ENCODE measurements at places on chromosomes 5 and 9.

DNA sequence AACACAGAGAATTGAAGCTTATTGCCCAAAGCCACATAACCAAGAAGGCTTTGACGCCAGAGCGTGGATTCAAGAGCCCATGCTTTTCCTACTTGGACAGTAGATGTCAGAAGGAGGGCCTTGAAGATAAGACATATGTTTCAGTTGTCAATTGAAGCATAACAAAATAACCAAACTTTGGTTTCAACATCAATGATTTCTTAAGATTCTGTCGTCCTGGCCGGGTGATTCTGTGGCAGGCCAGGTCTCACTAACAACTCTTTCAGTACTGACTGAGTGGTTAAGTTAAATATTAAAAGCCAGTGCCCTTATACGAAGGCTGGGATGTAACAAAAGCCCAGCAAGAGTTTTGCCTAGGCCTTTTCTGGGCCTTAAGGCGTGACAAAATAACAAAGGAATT lies 94.0 kb downstream of the RCL1 start:
- no peak for DNase-seq

DNA sequence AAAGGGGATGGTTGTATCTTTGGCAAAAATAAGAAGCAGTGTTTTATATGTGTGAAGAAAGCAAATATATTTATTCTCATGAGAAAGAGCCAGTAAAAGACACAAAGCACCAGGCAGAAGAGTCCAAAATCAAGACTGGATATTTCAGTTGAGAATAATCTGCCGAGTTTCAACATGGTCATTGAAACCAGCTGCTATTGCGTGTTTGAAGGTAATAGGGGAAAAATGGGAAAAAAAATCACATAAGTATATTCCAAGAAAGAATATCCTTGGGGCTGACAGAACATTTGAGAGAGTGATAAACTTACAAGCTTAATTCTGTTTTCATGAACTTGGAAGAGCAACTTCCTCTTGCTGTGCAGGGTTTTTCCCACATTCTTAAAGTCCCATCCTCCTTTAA lies 79.9 kb downstream of the ISOC1 start:
- DNase-seq, result no peak

DNA sequence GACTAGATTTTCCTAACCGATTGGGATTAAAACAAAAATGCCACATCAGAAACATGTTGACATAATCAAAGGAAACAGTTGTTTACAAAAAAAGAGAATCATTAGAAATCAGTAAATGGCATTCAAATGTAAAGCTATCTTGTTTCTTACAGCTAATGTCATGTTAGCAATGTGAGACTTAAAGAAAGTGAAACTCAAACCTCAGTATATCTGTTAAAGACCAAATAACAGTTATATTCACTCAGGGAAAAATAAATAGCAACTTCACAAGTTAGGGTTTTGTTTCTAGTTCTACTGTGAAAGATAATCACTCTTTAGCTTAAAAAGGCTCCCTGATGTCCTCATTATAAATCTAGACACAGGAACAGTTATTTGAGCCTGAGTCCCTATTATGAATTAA lies 189.3 kb upstream of the EFNA5 start:
- no peak for DNase-seq

DNA sequence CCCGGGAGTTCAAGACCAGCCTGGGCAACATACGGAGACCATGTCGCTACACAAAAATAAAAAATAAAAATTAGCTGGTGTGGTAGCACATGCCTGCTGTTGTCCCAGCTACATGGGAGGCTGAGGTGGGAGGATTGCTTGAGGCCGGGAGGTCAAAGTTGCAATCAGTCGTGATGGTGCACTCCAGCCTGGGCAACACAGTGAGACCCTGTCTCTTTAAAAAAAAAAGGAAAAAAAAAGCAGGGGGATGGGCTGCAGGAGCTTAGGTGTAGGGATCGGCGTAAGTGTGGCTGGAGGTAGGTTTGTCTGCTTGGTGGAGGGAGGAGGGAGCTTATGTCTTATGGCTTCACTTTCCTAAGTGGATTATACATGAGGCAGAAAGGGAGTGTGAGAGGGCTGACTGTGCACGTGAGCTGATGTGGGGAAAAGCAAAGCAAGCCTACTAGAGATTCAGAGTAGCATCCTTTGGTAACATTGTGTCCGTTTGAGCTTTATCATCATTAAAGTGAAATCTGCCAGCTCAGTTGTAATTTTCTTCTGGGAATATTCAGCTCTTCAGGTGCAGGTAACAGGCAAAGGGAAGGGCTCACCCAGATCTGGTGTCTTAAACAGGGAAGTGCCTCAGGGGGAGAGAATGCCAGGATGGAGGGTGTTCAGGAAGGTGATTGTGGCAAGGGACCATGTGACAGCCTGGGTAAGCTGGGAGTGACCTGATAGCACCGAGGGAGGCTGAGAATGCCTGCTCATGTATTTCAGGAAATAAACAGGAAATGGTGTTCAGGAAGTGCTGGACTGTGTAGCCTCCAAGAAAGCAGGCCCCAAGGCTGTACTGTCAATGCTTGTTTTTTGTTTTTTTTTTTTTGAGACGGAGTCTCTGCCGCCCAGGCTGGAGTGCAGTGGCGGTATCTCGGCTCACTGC lies 17.6 kb upstream of the SETX start:
- DNase-seq, result no peak

DNA sequence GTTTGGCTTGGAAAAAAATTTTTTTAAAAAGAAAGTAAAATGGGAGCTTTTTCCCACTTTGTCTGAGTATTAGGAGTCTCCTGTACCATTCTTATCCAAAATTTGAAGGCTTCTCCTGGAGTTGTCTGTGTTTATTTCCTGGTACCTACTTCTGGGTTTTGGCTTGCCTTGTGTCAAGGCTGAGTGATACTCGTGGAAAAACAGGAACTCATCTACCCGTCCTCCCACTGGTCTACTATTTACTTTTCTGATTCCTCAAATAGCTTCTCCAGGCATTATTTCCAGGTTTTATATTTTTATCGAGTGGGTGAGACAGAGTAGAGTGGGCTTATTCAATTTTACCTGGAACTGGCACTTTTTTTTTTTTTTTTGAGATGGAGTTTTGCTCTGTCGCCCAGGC lies 99.4 kb downstream of the RMI1 start:
- DNase-seq, result no peak

GRCh38 chr5:141767671-141768070 lies 85.6 kb upstream of the ARAP3 start:
- no peak for DNase-seq

DNA sequence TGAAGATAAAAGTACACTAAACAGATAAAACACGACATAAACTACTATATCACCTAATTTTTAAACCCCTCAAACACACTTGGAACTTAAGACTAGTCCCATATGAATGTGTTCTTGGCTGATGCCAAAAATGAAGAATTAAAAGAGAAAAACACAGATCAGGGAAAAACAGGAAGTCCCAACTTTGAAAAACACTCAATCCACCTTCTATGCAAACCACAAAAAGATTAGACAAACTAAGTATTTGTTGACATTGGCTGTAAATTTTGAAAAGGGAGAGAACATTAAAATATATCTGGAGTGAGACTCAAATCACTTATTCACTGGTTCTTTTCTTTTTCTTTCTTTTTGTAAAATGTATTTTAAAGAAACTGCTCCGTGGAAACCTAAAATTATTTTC lies 81.4 kb downstream of the ANKH start:
- DNase-seq, result no peak

DNA sequence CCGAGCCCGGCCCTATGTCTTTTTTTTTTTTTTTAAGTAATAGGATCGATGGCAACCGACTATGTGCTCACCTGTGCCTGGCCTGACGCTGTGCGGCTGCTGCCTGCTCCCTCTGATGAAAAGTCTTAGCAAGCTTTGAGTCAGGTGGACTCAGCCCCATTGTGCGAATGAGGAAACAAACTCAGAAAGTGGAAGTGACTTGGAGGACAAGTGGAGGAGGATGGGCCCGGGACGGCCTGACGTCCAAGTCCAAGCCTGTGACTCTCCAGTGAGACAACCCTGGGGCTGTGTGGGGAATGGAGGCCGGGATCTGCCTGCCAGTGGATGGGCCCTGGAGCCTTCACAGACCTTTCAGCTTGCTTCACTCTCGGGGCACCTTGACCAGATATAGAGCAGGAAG lies 57.9 kb downstream of the EXD3 start:
- no peak for DNase-seq

DNA sequence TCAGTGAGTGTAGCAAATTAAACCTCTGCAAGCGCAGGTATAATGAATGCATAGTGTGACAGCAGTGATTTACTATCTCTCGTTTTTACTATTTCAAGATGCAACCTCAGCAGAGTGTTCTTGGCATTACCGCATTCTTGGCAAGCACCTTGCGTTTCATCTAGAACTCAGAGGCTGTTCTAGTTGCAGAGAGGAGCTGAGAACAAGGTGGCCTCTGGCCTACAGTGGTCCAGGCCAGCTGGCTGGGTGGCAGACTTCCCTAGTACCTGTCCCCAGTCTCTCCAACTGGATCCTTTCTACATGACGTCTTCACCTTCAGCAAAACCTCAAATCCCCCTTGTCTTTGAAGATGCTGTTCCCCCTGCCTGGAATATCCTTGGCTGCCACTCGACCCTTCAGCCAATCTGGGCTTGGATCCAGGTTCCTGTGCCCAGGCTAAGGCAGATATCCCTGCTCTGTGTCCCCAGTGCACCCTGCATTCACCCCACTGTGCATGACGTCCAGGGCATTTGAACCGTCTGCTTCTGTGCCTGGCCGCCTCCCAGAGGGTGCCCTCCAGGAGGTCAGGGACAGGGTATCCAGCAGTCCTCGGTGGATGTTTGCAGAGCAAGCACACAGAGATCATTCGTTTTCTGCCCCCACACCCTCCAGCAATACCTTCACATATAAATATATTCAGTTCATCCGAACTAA lies 120.4 kb upstream of the CPEB4 start:
- DNase-seq, result no peak

GRCh38 chr9:35990155-35990554 lies 32.2 kb upstream of the OR2S2 start:
- no peak for DNase-seq

- no peak for DNase-seq
These were observed 639.0 kb upstream of the ACO1 start for GRCh38 chr9:31745468-31745867.

DNA sequence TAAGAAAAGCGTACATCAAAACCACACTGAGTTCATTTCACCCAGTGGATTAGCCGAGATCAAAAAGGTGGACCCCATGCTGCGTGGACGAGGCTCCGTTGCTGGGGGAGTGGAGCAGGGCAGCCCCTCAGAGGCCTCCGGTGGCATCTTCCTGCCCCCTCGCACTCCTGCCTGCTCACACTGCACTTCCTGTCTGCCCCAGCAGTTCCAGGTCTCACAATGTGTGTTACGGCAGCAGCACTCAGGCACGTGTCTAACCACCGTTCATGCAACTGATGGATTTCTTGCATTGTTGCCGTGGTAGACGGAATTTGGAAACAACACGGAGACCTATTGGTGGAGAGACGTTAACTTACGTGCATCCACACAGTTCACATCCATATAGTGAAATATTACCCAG lies 196.6 kb upstream of the OTULINL start:
- DNase-seq, result no peak

GRCh38 chr5:39423331-39423751 lies 1.4 kb downstream of the DAB2 start:
- DNase-seq, result no peak

- peak; percentile 46 for DNase-seq
These were observed 92.0 kb downstream of the SV2C start for GRCh38 chr5:76175051-76175666.

DNA sequence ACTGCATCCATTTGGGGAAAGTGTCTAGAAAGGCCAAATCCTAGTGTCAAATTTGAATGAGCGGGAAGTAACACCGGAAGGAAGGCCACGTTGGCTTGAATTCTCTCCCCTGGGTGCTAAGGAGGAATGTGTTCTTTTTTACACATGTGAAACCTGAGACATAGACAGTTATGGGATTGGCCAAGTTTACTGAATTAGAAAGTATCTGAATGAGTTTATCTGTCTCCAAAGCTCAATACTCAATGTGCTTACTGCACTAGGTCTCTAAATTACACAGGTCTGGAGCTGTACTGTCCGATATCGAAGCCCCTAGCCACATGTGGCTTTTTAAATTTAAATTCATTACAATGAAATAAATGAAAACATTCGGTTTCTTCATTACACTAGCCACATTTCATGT lies 6.0 kb downstream of the DMRT1 start:
- no peak for DNase-seq

GRCh38 chr9:7363777-7364477 lies 435.7 kb downstream of the DMAC1 start:
- no peak for DNase-seq

- DNase-seq, result no peak
These were observed 63.1 kb downstream of the TMOD1 start for GRCh38 chr9:97564291-97565175.

- DNase-seq, result no peak
These were observed 2.0 kb upstream of the FAF2 start for GRCh38 chr5:176446028-176446665.

- no peak for DNase-seq
These were observed 79.2 kb upstream of the ABCA1 start for GRCh38 chr9:105007143-105007542.

DNA sequence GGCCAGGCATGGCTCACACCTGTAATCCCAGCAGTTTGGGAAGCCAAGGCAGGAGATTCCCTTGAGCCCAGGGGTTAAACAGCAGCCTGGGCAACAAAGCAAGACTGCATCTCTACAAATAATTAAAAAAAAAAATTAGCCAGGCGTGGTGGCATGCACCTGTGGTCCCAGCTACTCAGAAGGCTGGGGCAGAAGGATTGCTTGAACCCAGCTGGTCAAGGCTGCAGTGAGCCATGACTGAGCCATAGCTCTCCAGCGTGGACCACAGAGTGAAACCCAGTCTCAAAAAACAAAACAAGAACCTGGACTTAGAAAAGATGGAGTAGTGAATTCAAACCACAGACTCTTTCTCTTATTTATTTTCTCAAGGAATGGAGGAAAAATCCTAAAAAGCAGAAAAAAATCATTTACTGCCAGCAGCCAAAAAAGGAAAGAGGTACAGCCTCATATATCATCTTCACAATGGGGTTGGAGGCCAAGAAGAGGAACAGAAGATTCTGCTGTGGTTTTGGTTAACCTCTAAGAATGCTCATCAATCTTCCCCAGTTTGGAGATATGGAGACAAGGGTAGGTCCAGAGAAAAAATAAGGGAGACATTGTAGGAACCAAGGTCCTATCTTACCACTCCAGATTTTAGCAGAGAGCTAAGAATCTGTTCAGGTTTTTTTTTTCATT lies 40.0 kb upstream of the MYO10 start:
- no peak for DNase-seq

GRCh38 chr5:157342822-157343402 lies 77.0 kb downstream of the CYFIP2 start:
- peak; percentile 23 for DNase-seq

DNA sequence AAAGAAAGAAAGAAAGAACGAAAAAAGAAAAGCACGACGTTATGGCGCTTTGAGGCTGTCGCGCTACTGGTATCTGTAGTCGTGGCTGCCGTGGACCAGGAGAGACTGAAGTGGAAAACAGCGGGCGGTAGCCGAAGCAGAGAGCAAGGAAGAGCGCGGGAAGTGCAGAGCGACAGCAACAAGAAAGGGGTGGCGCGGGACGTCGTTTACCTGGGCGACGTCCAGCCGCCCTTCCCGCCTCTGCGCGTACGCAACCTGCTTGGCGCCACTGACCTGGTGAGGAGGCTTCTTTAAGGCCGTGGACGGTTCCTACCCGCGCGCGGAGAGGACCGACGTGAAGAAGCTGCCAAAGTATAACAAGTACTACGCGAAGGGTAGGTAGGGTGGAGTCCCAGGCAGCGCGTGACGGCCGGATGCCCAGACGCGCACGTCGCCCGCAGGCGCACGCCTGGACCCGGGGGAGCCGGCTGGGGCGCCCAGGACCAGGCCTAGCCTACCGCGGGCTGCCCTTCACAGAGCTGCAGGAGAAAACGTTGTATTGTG lies 15.4 kb downstream of the CCL28 start:
- DNase-seq, result no peak

GRCh38 chr9:137171149-137171900 lies 531 bp downstream of the TMEM210 start:
- no peak for DNase-seq

GRCh38 chr9:107239474-107239873 lies 43.6 kb upstream of the RAD23B start:
- no peak for DNase-seq
